ENCODE measurements at places on chromosomes 3 and 15. TPM values are rescaled to one million over a fixed set of nuclear protein-coding genes. Genes with fewer than 3 reads are reported as not detected.

CHDH gene
- 0.11 TPM for total RNA-seq

TIMP4 gene
- total RNA-seq: not detected

GOLGA6B gene
- total RNA-seq: not detected

DNA sequence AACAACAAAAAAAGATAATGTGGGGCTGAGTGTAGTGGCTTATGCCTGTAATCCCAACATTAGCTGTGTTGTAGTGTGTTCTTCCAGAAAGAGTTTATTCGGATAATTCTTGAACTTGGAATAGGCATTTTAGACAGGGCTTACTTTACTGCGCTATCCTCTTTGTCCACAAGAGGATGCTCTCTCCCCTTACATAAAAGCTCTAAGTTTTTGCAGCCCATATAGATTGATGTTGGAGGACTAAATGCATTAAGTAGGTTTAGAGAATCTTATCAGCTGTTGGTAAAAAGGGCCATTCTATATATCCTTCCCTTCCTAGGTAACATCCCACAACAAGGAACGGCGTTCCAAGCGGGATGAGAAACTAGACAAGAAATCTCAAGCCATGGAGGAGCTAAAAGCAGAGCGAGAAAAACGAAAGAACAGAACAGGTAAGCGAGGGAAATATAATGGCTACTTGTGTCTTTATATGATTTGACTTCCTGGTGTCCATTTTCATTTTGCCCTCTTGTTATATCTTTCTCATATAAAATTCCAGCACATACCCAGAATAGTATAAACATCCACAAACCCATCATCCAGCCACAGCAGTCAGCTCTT lies 27.8 kb upstream of the ITPKA start:
- H3K4me1 ChIP-seq: peaks cover 4% of the 10 kb centered on the region
- no peak for DNase-seq
- H3K4me3 ChIP-seq: no peak overlapping the region

GRCh38 chr3:165523801-165524200 lies 313.4 kb downstream of the BCHE start:
- no peaks in the 10 kb centered on the region for H3K4me1 ChIP-seq
- H3K4me3 ChIP-seq: no peak overlapping the region
- H3K36me3 ChIP-seq: no peaks in the 10 kb centered on the region
- H3K27ac ChIP-seq: no peak overlapping the region
- no peak for DNase-seq

- no peak overlapping the region for H3K4me3 ChIP-seq
- no peak for DNase-seq
- H3K4me1 ChIP-seq: peaks cover 54% of the 10 kb centered on the region
- no peak overlapping the region for H3K27ac ChIP-seq
- H3K36me3 ChIP-seq: peaks cover 10% of the 10 kb centered on the region
- no peaks in the 10 kb centered on the region for H3K27me3 ChIP-seq
These were observed 73.0 kb downstream of the ATP10A start for GRCh38 chr15:25790000-25790660.

DNA sequence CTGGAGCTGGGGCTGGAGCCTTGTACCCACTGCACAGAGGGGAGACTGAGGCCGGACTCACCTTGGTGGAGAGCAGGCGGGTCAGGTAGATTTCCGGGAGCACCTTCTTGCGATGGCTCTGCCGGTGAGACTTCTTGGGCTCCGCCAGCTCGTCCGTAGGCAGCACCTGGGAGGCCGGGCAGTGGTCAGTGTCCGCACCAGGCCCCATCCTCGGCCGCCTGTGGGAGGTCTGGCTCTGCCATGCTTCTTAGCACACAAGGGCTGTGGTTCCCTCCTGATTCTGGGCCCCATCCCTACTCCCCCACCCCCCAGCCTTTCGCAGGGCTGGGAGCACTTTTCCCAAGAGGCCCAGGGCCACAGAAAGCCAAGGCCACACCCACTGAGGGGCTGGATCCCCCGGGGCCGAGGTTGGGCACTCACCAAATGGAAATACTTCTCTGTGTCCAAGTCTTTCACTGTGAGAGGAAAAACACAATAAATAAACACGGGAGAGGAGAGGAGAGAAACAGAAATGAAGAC lies 17.4 kb downstream of the H1-8 start:
- H3K4me1 ChIP-seq: peaks cover 2% of the 10 kb centered on the region
- no peak overlapping the region for H3K4me3 ChIP-seq
- no peaks in the 10 kb centered on the region for H3K27me3 ChIP-seq
- H3K36me3 ChIP-seq: no peaks in the 10 kb centered on the region
- DNase-seq: no peak

GRCh38 chr3:45964139-45964538 lies 20.9 kb downstream of the CXCR6 start:
- H3K36me3 ChIP-seq: peaks cover 77% of the 10 kb centered on the region
- peak overlapping the region; percentile 71 for H3K27ac ChIP-seq
- H3K4me1 ChIP-seq: peaks cover 61% of the 10 kb centered on the region
- DNase-seq: no peak
- H3K4me3 ChIP-seq: peak overlapping the region; percentile 9

DNA sequence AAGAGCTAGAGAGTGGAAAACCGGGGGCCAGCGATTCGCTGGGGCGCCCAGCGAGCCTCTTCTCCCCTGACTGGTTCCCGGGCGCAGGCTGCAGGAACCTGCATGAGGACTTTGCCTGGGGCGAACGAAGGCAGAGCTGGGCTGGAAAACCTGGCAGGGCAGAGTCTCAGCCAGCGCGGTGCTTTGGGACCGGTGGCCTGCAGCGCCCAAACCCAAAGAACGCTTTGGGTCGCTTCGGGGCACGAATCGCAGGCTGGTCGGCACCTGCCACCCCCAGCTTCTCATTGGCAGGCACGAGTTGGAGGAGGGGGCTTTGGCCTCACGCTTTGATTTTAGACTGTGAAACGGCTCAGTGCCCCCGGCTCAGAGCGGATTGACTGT lies 3.0 kb downstream of the ONECUT1 start:
- DNase-seq: peak; percentile 37
- H3K27me3 ChIP-seq: peaks cover 87% of the 10 kb centered on the region
- H3K4me1 ChIP-seq: peaks cover 10% of the 10 kb centered on the region
- no peak overlapping the region for H3K4me3 ChIP-seq
- H3K36me3 ChIP-seq: no peaks in the 10 kb centered on the region

GRCh38 chr3:51896607-51897305 lies 6.4 kb downstream of the IQCF1 start:
- peaks cover 33% of the 10 kb centered on the region for H3K27me3 ChIP-seq
- no peak overlapping the region for H3K4me3 ChIP-seq
- H3K36me3 ChIP-seq: no peaks in the 10 kb centered on the region
- H3K27ac ChIP-seq: no peak overlapping the region
- DNase-seq: no peak

DNA sequence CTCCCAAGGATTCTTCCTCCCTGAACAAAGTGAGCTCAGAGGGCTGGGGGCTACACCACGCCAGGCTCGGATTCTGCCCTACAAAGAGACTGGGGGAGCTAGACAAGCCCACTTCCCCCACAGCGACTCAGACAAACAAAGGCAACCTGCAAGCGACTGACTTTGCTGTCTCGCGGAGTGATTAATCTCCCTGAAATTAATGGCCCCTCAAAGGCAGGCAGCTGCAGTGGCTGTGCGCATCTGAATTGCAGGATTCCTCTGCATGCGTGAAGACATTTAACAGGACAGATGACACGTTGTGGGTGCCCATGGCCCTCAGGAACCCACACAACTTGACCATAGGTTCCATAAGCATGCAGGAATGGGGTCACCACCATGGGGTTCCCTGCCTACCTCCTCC lies 18.4 kb downstream of the CTXND1 start:
- no peak for DNase-seq
- no peaks in the 10 kb centered on the region for H3K36me3 ChIP-seq
- no peak overlapping the region for H3K27ac ChIP-seq

Measured in activated naive CD8-positive, alpha-beta T cell treated with anti-CD3 and anti-CD28 coated beads, Interleukin-2, amount 10 ng/mL, durations not matched to agents 7 days and 5 days (primary cell).